Activated CD4-positive, alpha-beta T cell treated with anti-CD3 and anti-CD28 coated beads, Interleukin-2, amount 10 ng/mL, durations not matched to agents 24 days and 14 days (primary cell): ENCODE measurements at places on chromosomes 13 and 19. TPM values are rescaled to one million over a fixed set of nuclear protein-coding genes. Genes with fewer than 3 reads are reported as not detected.
A peak's percentile ranks its signal among the peaks of the same experiment; 100 is the strongest.

MIA gene
- 0.56 TPM in 1 of 2 replicates, not detected in the other for total RNA-seq

GRCh38 chr19:18396471-18397241 is 766 bp downstream of the LRRC25 start:
- peaks cover 24% of the 10 kb centered on the region for H3K27me3 ChIP-seq
- H3K27ac ChIP-seq: no peak overlapping the region
- H3K36me3 ChIP-seq: no peaks in the 10 kb centered on the region
- H3K4me1 ChIP-seq: peaks cover 10% of the 10 kb centered on the region

DNA sequence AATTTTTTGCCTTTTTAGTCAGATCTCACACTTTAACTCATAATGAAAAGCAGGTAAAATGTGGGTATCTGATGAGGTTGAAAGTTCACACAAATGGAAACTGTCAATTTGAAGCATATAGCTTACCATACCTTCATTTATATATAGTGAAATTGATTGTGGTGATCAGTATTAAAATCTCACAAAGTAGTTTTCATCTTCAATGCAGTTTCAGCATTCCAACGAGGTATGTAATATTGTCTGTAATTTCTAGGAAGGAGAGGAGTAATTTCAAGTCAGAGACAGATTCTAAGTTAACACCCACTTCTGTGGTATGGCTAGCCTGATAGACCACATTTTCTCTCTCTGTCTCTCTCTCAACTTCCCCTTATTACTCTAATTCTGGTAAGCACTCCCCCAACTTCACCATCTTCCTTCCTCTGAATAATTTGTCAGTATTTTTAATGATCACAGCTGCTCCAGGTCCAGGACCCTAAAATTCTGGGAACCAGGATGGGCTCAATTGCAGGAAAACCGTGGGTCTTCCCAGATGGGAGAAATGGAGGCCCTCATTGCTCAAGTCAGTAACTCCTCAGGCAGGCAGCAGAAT is 455.7 kb downstream of the FGF9 start:
- H3K4me1 ChIP-seq: peaks cover 40% of the 10 kb centered on the region
- peak overlapping the region; percentile 18 for H3K4me3 ChIP-seq
- DNase-seq: no peak
- peaks cover 5% of the 10 kb centered on the region for H3K36me3 ChIP-seq
- no peaks in the 10 kb centered on the region for H3K27me3 ChIP-seq

- no peak overlapping the region for H3K27ac ChIP-seq
- no peak for DNase-seq
- H3K36me3 ChIP-seq: peaks cover 60% of the 10 kb centered on the region
These were observed 12.1 kb upstream of the FKRP start for GRCh38 chr19:46733690-46734292.

GRCh38 chr13:29758531-29759114 is 91.8 kb downstream of the UBL3 start:
- H3K4me1 ChIP-seq: peaks cover 16% of the 10 kb centered on the region
- no peaks in the 10 kb centered on the region for H3K27me3 ChIP-seq
- DNase-seq: peak; percentile 79

- H3K36me3 ChIP-seq: peaks cover 52% of the 10 kb centered on the region
- no peak overlapping the region for H3K4me3 ChIP-seq
- H3K27ac ChIP-seq: no peak overlapping the region
- no peak for DNase-seq
- no peaks in the 10 kb centered on the region for H3K27me3 ChIP-seq
These were observed 63.4 kb downstream of the SMARCA4 start for GRCh38 chr19:11024259-11024658.

DNA sequence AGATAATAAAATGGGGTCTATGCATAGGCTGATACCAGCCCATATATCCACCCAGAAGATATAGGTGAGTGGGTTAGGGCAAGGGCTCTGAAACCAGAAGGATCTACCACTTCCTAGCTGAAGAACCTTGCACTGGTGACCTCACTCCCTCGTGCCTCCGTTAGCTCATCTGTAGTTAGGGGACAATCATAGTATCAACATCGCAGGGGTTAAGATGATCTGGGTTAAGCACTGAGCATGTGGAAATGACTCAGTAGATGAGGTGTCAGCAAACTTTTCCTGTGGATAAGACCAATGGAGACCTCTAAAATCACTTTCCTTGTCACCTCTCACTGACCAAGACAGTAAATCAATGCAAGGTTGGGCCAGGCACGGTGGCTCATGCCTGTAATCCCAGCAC is 30.5 kb downstream of the TNFSF14 start:
- peak; percentile 77 for DNase-seq
- H3K4me3 ChIP-seq: peak overlapping the region; percentile 40
- no peaks in the 10 kb centered on the region for H3K27me3 ChIP-seq
- H3K27ac ChIP-seq: peak overlapping the region; percentile 87
- peaks cover 2% of the 10 kb centered on the region for H3K36me3 ChIP-seq
- peaks cover 36% of the 10 kb centered on the region for H3K4me1 ChIP-seq

DNA sequence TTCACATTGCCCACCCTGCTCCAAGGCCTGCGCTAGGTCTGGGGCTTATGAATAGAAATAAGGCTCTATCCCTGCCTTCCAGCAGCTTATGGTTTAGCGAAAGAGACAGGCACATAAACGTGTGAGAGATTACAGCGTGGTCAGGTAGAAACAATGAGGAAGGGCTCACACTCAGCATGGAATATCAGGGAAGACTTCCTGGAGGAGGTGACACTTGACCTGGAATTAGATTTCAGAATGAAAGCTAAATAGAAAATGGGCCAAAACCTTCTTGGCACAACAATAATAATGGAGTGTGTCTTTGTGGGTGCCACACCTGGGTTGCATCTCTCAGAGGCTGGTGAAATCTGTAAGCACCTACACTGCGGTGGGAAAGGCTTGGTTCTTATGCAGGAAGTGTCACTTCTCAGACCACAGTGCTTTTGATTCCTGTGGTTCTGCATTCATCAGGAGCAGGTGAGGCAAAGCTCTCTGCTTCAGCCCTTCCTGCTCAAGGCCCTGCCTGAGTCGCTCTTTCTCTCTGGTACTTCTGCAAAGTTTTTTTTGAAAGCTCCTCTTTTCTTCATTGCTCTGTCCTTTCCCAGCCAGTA is 430.3 kb downstream of the ZNF536 start:
- H3K4me3 ChIP-seq: no peak overlapping the region
- no peaks in the 10 kb centered on the region for H3K36me3 ChIP-seq
- H3K4me1 ChIP-seq: no peaks in the 10 kb centered on the region
- H3K27me3 ChIP-seq: no peaks in the 10 kb centered on the region

DNA sequence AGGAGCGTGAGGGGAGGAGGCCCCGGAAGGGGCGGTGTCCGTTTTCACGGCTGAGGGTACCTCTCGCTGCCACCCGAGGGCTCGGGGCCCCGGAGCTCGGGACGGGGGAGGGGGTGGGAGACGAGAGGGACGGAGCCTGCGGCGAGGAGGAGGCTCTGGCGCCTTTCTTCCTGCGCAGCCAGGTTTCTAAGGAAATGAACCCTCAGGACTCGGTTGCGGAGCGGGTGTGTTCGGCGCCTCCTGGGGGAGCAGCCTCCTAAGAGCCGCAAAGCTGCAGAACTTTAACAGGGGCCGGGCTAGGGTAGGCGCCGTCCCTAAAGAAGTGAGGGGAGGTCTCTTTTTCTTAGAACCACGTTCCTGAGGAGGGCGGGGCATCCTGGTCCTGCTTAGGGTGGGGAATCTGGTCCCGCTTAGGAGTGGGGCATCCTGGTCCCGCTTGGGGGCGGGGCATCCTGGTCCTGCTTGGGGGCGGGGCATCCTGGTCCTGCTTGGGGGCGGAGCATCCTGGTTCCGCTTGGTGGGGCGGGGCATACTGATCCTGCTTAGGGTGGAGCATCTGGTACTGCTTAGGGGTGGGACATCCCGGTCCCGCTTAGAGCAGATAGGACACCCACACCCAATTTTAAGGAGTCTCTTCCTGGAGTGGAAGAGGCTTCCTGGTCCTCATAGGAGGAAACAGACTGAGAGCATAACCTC is 6.2 kb downstream of the SYT5 start:
- H3K27ac ChIP-seq: no peak overlapping the region
- peaks cover 15% of the 10 kb centered on the region for H3K4me1 ChIP-seq
- peak overlapping the region; percentile 76 for H3K4me3 ChIP-seq
- DNase-seq: peak; percentile 87
- H3K36me3 ChIP-seq: no peaks in the 10 kb centered on the region

GRCh38 chr13:29934531-29935308 is 84.3 kb upstream of the UBL3 start:
- no peaks in the 10 kb centered on the region for H3K36me3 ChIP-seq
- DNase-seq: peak; percentile 75
- peaks cover 47% of the 10 kb centered on the region for H3K4me1 ChIP-seq
- H3K27ac ChIP-seq: peak overlapping the region; percentile 94
- peaks cover 3% of the 10 kb centered on the region for H3K27me3 ChIP-seq

DNA sequence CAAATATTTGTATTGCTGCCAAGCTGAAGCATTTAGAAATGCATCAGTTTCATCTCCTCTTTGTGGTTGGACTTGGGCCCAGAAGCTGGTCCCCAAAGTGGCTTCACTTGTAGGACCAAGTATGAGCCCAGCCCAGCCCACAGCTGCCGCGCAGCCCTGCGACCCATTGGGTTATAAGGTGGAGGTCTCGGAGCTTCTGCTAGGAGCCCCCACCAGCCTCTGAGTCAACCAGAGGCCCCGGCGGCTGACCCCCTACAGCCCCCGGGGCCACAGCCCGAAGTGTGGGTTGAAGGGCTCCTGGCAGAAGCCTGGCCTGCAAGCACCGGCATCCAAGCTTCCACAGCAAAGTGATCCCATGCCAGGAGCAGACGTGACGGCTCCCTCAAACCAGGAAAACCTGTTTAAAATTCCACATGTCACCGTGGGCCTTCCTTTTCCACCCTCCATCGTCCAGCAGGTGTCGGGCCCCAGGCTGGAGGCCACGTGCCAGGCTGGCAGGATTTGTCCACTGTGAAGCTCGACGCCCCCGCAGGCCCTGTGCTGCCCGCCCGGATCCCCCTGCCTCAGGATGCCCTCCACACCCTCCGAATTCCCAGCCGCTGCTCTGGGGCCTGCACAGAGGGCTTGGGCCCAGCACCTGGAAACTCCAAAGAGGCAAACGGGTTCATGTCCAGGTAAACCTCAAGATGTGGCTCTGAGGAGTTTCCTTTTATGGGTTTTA is 54.7 kb downstream of the C13orf46 start:
- no peak overlapping the region for H3K4me3 ChIP-seq
- no peaks in the 10 kb centered on the region for H3K4me1 ChIP-seq
- no peak for DNase-seq
- H3K27me3 ChIP-seq: peaks cover 11% of the 10 kb centered on the region
- H3K36me3 ChIP-seq: no peaks in the 10 kb centered on the region

DNA sequence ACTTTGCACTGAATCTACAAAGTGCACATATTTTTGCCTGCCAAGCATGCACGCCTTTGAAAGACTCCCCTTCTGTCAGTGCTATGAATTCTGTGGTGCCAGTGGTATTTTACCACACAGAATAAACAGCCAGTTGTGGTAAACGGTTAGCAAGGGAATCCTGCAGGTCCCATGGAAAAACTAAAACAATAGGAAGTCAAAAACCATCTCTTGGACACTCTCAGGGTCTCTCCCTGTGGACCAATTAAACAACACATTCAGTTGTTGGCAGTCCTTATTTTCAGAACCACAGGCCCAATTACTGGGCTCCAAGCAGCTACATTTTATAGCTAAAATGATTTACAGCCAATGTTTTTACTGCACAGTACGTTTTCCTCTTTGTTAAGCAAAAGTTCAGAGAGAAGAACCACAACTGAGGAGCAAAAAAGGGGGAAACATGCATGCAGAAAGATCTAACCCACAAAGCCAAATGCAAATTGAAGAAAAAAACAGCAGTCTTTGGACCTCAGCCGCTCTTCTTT is 116.9 kb downstream of the KCTD12 start:
- no peak overlapping the region for H3K4me3 ChIP-seq
- H3K36me3 ChIP-seq: no peaks in the 10 kb centered on the region
- H3K27me3 ChIP-seq: no peaks in the 10 kb centered on the region
- H3K4me1 ChIP-seq: no peaks in the 10 kb centered on the region

GRCh38 chr13:68292601-68293000 is 1062.5 kb upstream of the PCDH9 start:
- H3K27me3 ChIP-seq: no peaks in the 10 kb centered on the region
- no peak overlapping the region for H3K27ac ChIP-seq
- no peak overlapping the region for H3K4me3 ChIP-seq
- no peak for DNase-seq
- no peaks in the 10 kb centered on the region for H3K4me1 ChIP-seq

DNA sequence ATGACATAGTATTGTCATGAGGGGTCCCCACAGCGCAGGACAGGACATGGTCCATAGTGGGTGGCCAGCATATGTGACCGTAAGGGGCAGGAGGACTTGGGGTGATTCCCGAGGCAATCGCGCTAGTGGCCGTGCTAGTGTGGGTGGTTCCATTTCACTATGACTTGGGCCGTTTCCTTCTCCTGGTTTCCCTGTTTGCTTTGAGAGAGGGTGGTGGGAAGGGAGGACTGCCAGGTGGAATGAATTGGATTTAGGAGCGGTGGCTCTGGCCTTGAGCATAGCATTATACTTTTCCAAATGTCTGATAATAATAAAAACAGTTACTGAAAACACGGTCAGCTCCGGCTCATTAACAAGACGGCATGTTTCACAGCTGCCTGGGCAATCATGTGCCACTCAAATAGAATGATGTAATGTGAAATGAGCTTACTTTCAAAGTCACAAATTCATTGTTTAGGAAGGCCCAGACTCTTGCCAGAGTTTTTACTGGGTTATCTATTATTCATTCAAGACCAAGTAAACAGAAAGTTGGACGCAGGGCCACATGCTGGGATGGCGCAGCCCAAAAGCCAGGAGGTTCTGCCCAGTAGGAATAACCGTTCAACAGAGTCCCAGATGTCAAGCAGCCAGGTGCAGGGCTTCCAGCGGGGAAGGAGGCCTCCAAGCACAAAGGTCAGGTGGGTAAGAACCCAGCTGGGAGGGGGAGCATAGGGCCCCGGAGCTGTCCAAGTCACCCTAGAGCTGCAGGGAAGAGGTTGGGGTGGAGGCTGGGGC is 19.6 kb upstream of the SLC15A1 start:
- no peaks in the 10 kb centered on the region for H3K4me1 ChIP-seq
- DNase-seq: no peak
- H3K27ac ChIP-seq: no peak overlapping the region
- no peaks in the 10 kb centered on the region for H3K36me3 ChIP-seq
- H3K4me3 ChIP-seq: no peak overlapping the region

- peaks cover 36% of the 10 kb centered on the region for H3K36me3 ChIP-seq
- H3K27me3 ChIP-seq: peaks cover 13% of the 10 kb centered on the region
- H3K27ac ChIP-seq: peak overlapping the region; percentile 90
- H3K4me3 ChIP-seq: peak overlapping the region; percentile 91
- H3K4me1 ChIP-seq: peaks cover 66% of the 10 kb centered on the region
These were observed 11.8 kb downstream of the PDE4A start for GRCh38 chr19:10431943-10432735.

DNA sequence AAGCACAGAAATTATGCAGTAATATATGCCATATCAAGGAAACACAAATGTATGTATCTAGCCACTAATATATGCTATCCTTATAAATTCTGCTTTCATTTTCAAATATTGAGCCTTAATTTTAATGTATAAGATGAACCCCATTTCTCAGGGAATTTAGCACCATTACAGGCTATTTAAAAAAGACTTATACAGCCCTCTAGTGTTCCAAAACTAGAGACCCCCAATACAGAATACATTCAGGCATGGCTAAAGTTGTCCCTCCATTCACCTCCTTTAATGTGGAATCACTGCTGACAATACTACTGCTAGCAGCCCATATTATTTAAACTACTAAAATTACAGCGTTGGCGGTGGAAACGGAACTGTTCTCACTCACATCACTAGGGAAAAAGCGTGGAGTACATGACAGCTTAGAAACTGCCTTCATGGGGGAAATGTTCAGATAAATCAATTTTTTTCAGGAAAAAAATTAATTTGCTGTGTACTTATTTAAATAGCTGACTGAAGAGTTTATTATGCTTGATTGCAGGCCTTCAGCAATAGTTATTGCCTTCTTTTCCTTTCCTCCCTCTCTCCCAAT is 541.0 kb downstream of the PCDH9 start:
- H3K4me3 ChIP-seq: no peak overlapping the region
- DNase-seq: no peak
- no peak overlapping the region for H3K27ac ChIP-seq
